ENCODE measurements at places on chromosomes 4 and X.

DNA sequence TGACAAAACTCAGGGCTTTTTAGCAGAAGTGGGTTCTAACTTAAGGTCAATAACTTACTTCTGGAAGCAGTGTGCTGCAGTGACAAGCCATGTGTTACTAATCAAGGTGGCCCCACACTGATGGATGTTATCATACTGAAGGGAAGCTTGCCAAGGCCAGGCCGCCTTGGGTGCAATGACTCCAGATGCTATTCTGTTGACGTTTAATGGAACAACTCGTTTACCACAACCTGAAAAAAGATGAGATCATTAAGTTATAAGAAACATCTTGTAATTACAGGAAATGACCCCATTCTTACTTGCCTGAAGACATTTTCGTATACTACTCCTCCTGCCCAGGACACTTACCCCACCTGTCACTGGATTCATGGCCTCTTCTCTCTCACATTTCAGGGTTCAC lies 38.9 kb upstream of the TMPRSS11D start:
- H3K36me3 ChIP-seq, result no peaks in the 10 kb centered on the region
- no peak for DNase-seq
- no peak overlapping the region for H3K4me3 ChIP-seq
- no peak overlapping the region for H3K27ac ChIP-seq
- no peaks in the 10 kb centered on the region for H3K27me3 ChIP-seq

- H3K27ac ChIP-seq, result no peak overlapping the region
- no peak for DNase-seq
- H3K36me3 ChIP-seq, result no peaks in the 10 kb centered on the region
- H3K27me3 ChIP-seq, result no peaks in the 10 kb centered on the region
These were observed 130.8 kb upstream of the BMPR1B start for GRCh38 chr4:94626942-94627341.

DNA sequence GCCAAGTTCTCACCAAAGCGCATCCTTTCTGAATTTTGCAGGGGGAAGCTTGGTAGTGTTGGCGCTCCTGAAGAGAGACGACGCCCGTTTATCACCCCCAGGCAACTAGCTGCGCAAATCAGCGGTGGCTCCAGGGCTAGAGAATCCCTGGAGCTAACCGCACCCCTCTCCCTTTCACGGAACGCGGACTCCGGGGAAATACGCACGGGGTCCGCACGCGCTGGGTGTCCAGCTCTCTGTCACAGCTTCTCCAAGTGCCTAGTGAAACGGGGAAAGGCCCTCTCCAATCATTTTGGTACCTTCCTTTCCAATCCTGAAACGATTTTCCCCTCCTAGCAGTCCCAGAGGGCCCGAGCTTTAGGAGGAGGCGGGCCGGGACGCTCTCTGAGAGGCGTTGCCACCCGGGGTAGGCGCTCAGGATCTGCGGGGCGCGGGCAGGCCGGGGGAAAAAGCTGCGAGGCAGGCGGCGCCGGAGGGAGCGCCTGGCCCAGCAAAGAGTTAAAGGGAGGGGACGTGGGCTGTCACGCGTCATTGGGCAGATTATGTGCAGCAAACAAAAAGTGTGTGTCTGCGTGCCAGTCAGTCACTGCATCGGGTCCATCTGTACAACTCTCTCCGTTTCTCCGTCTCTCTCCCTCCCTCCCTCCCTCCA lies at the start of gene PRDM8:
Gene PRDM8, plus strand, starts transcription at position 582 of the 652 bp plus-strand sequence. CDS start 2,578 bp downstream, outside the sequence.
- no peak within 1 kb of the TSS for H3K4me3 ChIP-seq
- no peak within 1 kb of the TSS for H3K27ac ChIP-seq
- H3K4me1 ChIP-seq, result peaks cover 2% of the 10 kb centered on the region
- no peaks in the 10 kb centered on the region for H3K36me3 ChIP-seq
- no peak for DNase-seq
- peaks cover 85% of the 10 kb centered on the region for H3K27me3 ChIP-seq

DNA sequence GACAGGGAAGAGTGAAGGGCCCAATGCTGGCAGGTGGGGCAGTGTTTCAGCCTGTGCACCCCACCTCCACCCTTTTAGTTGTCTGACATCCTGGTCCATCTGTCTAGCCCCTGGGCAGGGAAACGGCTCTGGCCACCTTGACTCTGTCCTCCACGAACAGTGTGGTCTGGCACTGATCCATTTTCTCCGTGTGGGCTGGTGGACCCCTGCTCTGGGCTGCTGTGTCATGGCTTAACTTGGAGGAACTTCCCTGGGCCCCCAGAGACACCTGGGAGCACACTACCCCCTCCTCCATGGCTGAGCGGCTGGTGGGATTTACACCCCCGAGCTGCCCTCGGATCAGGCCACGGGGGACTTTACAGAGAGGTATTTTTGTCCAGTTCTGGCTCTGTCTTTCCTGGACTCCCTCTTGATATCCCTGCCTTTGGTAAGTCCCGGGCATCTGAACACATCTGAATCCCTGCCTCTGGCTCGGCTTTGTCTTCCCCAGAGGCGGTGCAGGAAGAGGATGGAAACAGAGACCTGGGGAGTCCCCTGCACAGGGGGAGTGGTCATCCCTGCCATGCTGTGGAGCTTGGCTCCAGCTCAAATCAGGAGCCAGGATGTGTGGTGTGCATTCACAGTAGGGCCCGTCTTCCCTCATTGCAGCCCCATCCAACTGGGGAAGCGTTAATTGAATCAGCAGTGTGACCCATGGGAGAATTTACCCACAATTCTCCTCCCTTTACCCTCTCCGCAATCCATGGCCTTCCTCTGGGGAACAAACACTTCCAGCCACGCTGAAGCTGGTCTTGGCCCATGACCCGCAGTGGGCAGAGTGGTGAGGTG lies 6.3 kb upstream of the NKX1-1 start:
- no peaks in the 10 kb centered on the region for H3K36me3 ChIP-seq
- H3K27ac ChIP-seq, result no peak overlapping the region

GRCh38 chrX:28706964-28707363 lies 119.7 kb downstream of the IL1RAPL1 start:
- no peak overlapping the region for H3K4me3 ChIP-seq
- no peak for DNase-seq
- no peaks in the 10 kb centered on the region for H3K4me1 ChIP-seq
- H3K27ac ChIP-seq, result no peak overlapping the region
- H3K27me3 ChIP-seq, result no peaks in the 10 kb centered on the region

DNA sequence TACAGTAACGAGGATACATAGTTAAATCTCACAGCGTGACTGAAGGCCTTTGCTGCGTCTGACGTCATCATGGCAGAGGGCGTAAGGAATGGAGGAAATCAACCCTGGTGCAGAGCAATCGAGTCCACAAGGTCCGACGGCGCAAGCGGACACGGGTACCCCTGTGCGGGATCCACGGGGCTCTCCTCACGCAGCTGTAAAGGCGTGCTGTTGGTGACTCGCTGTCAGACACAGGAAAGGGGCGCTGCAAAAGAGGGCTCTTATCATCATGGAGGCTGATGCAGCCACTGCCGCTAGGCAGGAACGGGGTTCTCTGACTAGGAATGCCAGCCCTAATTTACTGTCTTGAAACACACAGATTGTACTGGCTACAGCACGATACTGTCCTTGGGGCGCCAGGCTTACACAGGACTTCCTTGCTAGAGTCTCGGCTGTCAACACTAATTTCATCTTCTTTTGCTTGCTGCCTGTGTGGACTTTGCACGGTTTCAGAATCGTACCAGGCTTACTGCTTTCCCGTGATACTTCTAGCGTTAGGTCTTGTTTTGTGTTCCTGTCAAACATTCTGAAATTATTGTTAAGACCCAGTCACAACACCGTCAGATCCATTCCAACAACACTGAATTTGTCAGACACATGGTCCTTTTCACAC lies 13.6 kb downstream of the RNF212 start:
- H3K27ac ChIP-seq, result no peak overlapping the region
- no peak for DNase-seq
- no peaks in the 10 kb centered on the region for H3K4me1 ChIP-seq
- H3K36me3 ChIP-seq, result no peaks in the 10 kb centered on the region
- H3K4me3 ChIP-seq, result no peak overlapping the region

GRCh38 chr4:124713185-124713592 lies 657 bp upstream of the ANKRD50 start:
- peak overlapping the region; percentile 44 for H3K4me3 ChIP-seq
- no peaks in the 10 kb centered on the region for H3K27me3 ChIP-seq
- no peaks in the 10 kb centered on the region for H3K36me3 ChIP-seq
- no peak for DNase-seq
- H3K27ac ChIP-seq, result no peak overlapping the region

GRCh38 chr4:2902126-2902525 lies 58.5 kb downstream of the ADD1 start:
- no peaks in the 10 kb centered on the region for H3K27me3 ChIP-seq
- peaks cover 24% of the 10 kb centered on the region for H3K36me3 ChIP-seq
- no peak overlapping the region for H3K27ac ChIP-seq

GRCh38 chr4:83810428-83810827 lies 274.5 kb downstream of the GPAT3 start:
- no peak overlapping the region for H3K27ac ChIP-seq
- DNase-seq, result no peak
- H3K4me3 ChIP-seq, result no peak overlapping the region
- H3K27me3 ChIP-seq, result no peaks in the 10 kb centered on the region
- no peaks in the 10 kb centered on the region for H3K4me1 ChIP-seq
- no peaks in the 10 kb centered on the region for H3K36me3 ChIP-seq

- H3K36me3 ChIP-seq, result no peaks in the 10 kb centered on the region
- no peak overlapping the region for H3K27ac ChIP-seq
- no peak for DNase-seq
- no peaks in the 10 kb centered on the region for H3K4me1 ChIP-seq
These were observed 67.9 kb downstream of the STK32B start for GRCh38 chr4:5118994-5119835.

DNA sequence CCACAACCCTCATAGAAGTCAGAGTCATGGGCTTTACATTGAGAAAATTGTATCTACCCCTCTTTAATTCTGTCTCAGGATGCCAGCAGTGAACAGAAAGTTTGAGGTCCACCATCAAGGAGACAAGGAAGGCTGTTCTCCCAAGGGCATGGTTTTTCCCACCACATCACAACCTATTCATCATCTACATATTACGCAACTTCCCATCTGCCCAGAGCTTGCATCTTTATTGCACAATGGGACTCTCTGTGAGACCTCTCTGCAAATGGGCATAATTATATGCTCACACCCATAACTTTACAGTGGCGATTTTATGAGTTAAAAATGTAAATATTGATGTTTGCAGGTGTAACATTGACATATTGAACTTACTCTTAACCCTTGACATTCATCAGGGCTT lies 38.9 kb downstream of the PAGE2 start:
- H3K4me1 ChIP-seq, result no peaks in the 10 kb centered on the region
- no peak overlapping the region for H3K4me3 ChIP-seq
- no peaks in the 10 kb centered on the region for H3K27me3 ChIP-seq
- DNase-seq, result no peak
- no peaks in the 10 kb centered on the region for H3K36me3 ChIP-seq

DNA sequence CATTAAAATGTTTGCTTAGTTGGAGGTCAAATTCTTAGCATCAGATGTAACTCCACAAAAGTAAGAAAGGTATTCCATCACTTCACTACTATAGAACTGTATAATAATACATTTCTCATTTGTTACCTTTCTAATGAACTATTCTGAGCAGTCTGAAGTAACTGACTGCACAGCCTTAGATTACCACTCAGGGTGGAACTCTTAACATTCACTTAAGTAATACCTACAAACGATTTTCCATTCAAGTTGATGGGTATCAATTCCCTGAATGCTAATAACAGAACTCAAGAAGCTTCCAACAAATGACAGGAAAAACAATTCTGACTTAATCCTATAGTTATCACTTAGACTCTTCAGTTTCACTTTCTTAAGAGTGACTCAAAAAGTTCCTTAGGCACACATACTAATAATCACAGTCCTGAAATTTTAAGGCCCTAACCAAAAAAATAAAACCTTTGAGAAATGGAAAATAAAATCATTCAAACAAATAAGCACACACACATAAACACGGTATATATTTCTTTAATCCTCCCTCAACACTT lies 20.9 kb downstream of the HNRNPD start:
- H3K4me1 ChIP-seq, result no peaks in the 10 kb centered on the region
- peaks cover 16% of the 10 kb centered on the region for H3K36me3 ChIP-seq

DNA sequence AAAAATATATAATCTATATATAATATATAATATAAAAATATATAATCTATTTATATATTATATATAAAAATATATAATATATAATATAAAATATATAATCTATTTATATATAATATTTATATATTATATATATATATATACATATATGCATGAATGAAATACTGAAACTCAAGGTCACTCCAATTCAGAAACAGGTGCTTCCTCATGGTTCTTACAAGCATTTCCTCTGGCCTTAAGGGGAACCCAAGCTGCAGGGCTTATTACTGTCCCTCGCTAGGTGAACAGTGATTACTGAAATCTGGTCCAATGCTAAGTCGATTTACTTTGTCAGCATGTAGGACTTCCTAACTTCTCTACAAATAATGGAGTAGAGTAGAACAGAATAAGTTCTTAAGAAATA lies 174.3 kb downstream of the GPM6A start:
- H3K4me1 ChIP-seq, result no peaks in the 10 kb centered on the region
- H3K4me3 ChIP-seq, result no peak overlapping the region
- H3K27me3 ChIP-seq, result no peaks in the 10 kb centered on the region
- no peaks in the 10 kb centered on the region for H3K36me3 ChIP-seq

- no peak for DNase-seq
- no peak overlapping the region for H3K4me3 ChIP-seq
- no peak overlapping the region for H3K27ac ChIP-seq
These were observed 2.9 kb downstream of the ASMTL start for GRCh38 chrX:1449823-1450149.

- H3K4me1 ChIP-seq, result no peaks in the 10 kb centered on the region
- no peak overlapping the region for H3K27ac ChIP-seq
- no peak for DNase-seq
- no peaks in the 10 kb centered on the region for H3K27me3 ChIP-seq
These were observed 129.4 kb downstream of the THOC2 start for GRCh38 chrX:123603491-123603890.

DNA sequence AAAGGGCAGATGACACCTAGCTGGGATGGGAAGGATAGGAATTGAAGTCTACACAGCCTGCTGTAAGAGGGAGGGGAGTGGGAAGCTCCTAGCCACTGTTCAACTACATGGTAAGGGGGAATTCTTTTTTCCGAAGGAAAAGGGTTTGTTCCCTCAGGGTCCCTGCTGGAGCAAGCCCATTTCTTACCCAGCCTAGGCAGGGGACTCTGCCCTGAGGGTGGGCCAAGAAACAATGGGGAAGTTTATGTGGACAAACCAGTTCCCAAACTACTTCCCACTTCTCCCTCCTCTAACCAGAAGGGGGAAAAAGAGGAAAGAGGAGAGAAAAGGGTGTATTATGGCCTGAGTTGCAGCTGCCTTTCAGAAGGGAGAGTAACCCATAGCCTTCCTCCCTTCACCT lies 13.5 kb upstream of the VSIG4 start:
- no peak overlapping the region for H3K4me3 ChIP-seq
- no peak for DNase-seq
- H3K27me3 ChIP-seq, result no peaks in the 10 kb centered on the region
- H3K4me1 ChIP-seq, result no peaks in the 10 kb centered on the region
- H3K27ac ChIP-seq, result no peak overlapping the region
- no peaks in the 10 kb centered on the region for H3K36me3 ChIP-seq

- no peak overlapping the region for H3K27ac ChIP-seq
- H3K4me3 ChIP-seq, result no peak overlapping the region
- DNase-seq, result no peak
- no peaks in the 10 kb centered on the region for H3K36me3 ChIP-seq
- H3K27me3 ChIP-seq, result no peaks in the 10 kb centered on the region
These were observed 32.3 kb downstream of the CYBB start for GRCh38 chrX:37812110-37812509.

All from iPS DF 6.9 (cell line).